ENCODE measurements at places on chromosomes 11 and 22.

GRCh38 chr11:7490054-7490453, 4.7 kb downstream of the OLFML1 start:
- no peak for DNase-seq

DNA sequence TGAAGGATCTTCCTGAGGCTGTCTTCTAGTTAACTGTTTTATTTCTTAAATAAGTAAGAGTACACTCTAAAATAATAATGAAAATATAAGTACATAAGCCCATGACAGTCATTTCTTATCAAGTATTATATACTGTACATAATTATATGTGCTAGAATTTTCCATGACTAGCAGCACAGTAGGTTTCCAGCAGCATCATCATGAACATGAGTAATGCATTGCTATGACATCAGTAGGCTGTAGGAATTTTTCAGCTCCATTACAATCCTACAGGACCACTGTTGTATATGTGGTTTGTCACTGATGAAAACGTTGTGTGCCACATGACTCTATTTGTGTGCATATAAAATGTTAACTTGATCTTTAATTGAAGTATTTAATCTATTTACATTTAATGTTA, 22.0 kb downstream of the ZNF202 start:
- no peak for DNase-seq

DNA sequence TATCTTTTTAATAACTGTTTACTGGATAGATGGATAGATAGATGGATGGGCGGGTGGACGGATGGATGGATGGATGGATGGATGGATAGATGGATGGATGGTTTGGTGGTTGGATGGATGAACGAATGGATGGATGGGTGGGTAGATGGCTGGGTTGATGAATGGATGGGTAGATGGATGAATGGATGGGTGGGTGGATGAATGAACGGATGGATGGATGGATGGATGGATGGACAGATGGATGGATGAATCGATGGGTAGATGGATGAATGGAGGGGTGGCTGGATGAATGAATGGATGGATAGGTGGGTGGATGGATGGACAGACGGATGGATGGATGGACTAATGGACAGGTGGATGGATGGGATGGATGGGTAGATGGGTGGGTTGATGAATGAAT, 13.8 kb upstream of the SLC22A12 start:
- DNase-seq: no peak

DNA sequence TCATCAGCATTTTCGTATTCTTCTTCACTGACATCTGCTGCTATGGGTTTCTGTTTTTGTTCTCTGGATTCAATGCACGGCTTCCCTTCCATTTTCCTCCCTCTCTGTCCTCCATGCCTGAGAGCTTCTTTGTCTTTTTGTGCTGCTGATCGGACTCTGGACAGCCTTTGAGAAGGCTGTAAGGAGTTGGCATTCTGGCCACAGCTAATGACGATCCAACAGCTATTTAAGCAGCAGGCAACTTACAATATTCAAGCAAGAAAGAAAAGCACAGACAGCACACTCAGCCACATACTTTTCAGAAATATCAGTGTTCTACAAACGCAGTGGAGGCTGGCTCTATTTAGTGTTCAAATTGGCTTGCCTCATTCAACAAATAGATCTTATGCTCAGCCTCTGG, 60.9 kb upstream of the ZC3H12C start:
- DNase-seq: peak; percentile 1

GRCh38 chr11:79025622-79026021, 415.2 kb downstream of the TENM4 start:
- DNase-seq: no peak

GRCh38 chr22:18005201-18005926, 19.0 kb downstream of the MICAL3 start:
- DNase-seq: no peak

GRCh38 chr11:94132152-94132558, 3.5 kb downstream of the PANX1 start:
- DNase-seq: no peak

DNA sequence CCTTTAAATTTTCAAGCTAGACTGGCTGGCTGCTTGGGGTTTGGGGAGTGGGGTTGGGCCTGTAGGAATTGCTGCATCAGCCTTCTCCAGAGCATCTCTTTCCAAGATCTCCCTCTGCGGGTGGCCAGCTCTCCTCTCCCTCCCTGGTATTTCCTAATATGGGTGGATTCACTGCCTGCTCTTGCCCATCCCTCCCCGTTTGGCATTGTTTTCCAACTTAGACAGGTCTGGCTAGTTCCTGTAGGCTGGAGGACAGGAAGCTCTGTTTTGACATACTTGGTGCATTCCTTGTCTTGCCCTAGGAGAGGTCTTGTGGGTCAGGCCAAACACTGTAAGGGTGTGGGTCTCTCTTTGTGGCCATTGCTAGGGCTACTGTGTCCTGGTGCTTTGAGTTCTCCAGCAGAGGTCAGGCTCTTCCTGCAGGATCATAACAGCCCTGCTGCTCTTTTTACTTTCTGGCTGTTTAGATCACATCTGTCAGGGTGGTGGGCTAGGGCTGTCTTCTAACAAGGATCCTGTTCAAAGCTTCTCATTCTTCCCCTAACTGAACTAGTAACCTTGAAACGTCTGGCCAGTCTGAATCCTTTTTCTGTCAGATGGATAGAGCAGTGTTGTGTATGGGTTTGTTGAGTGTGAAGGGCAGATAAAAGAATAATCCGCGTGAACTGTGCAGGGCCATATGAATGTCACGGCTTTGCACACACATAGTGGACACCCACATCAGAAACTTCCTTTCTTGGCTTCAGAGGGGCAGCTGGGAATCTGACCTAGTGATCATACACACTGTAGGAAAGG, 18.3 kb upstream of the MICALL1 start:
- no peak for DNase-seq

GRCh38 chr22:47034905-47035419, 272.5 kb downstream of the TBC1D22A start:
- no peak for DNase-seq

DNA sequence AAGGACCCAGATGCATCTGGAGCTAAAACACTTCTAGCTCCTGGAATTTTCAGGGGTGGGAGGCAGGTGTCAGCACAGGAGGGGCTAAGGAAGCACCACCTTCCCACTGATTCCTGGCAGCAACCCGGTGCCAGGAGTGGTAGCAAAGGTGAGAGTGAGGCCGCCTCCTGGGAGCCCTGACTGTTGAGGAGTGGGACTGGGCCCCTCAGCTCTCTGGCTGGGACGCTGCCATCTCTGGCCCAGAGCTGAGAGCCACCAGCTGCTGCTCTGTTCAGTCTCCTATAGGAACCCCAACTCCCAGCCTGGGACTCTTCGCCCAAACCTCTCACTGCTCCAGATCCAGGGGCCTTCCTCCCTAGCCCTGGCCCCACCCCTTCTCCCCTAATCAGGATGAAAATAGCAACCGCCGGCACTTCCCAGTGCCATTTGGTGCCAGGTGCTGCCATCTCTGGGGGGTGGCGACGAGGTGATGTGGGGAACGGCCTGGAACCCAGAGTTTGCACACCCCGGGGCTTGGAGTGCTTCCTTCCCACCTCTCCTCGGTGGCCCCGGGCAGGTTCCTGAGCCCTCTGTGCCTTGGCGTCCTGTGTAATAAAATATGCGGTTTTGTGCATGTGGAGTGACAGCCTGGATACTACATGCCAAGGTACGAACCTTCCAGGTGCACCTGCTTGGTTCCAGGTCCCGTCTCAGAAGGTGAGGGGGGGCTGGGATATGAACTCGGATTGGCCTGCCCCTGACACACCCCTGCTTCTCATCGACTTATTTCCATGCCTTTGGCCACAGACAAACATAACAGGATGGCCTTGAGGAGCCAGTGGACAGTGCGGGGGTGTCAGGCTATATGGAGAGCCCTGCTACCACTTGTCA, 35.7 kb upstream of the CELSR1 start:
- no peak for DNase-seq

GRCh38 chr22:27534720-27535125, 266.8 kb downstream of the MN1 start:
- no peak for DNase-seq

DNA sequence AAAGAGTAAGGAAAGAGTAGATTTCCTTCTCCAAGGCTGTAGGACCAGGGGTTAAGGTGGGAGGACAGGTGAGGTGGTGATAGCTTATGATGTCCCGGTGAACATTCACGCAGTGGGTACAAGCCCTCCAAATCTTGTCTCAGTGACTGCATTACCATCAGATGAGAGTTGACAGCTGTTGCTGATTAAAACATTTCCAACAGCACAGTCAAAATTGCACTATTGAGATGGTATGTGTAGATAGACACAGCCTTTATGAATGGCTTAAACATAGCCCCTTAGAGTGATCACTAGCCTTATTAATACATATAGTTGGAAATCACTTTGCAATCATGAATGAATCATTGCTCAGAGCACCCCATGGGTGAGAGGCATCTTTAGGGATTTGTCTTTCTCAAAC, 7.3 kb downstream of the NELL1 start:
- DNase-seq: no peak

DNA sequence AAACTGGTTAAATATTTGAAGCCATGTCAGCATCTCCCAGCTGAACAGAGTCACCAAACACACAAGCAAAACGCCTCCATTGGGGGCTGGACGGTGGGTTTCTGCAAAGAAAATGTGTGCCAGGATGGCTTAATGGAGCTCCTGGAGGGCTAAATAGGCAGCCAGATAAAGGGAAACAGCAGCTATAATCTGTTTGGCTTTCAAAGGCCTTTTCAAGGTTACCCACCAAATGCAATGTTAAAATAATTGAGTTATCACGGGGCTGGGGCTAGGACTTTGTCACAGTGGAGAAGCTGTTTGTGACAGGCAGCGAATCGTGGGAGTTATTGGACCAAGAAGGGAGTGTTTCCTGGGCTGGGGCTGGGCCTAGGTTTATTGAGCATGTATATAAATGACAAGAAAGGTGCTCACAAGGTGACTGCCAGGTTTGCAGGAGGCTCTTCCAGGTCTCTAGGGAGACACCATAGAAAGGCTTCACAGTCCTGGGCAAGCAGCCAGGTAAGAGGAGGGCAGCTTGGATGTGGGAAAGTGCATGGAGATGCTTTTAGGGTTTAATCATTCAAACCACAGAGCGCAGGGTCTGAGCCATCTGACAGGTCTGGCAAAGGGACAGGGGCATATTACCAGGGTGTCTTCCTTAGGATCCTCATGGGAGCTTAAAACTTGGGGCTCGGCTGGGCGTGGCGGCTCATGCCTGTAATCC, 28.3 kb downstream of the GRIK4 start:
- no peak for DNase-seq

DNA sequence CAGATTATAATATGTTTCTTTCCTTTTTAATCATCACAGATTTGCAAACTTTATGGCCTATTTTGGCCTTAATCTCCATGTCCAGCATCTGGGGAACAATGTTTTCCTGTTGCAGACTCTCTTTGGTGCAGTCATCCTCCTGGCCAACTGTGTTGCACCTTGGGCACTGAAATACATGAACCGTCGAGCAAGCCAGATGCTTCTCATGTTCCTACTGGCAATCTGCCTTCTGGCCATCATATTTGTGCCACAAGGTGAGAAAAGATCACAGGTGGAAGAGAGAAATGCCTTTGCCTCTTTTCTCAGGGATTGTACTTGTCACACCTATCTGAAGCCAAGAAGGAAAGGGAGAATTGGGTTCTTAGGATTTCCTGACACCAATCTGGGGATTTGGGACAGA, 36.9 kb downstream of the SLC22A9 start:
- DNase-seq: no peak

GRCh38 chr11:71364176-71364671, 84.0 kb downstream of the DHCR7 start:
- DNase-seq: no peak

- no peak for DNase-seq
Observed at GRCh38 chr11:114140826-114141225, 81.3 kb downstream of the ZBTB16 start.

- no peak for DNase-seq
Observed at GRCh38 chr22:23158516-23159290, 13.4 kb downstream of the RAB36 start.

GRCh38 chr22:50577987-50578775, at the start of gene CPT1B:
Gene CPT1B (minus strand): TSS chr22:50578427. CDS start chr22:50577915, 512 bp downstream.
- no peak for DNase-seq

DNA sequence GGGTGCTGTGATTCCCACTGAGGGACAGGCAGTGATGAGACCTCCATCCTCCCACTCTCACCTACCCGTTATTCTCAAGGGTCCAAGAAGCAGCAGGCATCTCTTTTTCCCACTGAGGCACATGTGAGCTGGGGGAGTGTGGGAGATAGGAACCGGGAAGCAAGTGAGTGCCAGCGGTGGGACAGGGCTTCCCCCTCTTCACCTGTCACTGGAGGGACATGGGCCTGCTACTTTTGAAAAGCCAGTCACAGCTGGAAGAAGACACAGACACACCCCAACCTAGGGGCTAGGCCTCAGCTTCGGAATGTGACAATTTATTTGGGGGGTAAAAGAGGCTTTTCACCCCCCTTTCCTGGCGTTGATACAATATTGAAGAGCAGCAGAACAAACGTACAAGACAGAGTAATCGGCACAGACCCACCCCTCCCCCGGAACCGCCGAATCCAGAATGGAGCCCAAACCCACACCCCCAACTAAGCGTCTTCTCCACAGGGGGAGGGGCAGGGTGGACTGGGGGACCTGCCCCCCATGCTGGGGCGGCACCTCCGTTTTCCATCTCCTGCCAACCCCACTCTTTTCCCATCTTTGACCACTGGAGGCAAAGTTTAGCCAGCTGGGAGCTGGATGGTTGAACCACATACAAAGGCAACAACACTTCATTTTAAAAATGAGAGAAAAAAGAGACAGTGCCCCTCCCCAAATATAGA, 10.7 kb downstream of the CBX6 start:
- DNase-seq: no peak

DNA sequence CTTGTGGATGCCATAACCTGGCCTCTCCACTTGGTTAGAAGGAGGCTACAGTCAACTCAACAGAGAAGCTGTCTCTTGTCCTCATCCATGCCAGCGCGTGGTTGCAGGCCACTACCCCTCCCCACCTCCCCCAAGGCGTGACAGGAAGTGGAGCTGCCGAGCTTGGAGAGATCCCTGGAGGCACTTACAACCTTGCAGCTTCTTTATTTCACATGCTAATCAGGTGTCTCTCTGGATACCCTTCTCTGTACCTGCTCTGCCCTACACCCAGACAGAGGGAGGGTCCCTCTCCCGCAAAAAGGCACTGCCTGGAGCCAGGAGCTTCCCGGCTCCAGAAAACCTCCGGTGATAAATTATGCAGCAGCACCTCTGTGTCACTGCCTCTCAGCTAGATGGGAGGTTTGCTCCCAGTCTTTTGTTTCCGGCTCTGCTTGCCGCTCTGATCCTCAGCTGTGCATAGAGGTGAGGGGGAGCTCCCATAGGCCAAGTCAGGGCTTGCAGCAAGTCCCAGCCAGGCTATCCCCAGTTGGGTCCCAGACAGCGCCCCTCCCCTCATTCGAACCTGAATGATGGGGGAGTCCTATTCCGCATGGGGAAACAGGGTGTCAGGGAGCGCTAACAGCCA, 5.7 kb downstream of the LRP4 start:
- no peak for DNase-seq

Measured in C1 segment of cervical spinal cord (tissue), 14 donors.